Temporal lobe (tissue), 4 donors: ENCODE measurements at places on chromosomes 1 and 21. TPM values are rescaled to one million over a fixed set of nuclear protein-coding genes. Genes with fewer than 3 reads are reported as not detected.

CLEC20A gene
- total RNA-seq: not detected

MCOLN3 gene
- total RNA-seq: not detected

SLC44A3 gene
- 1.7 TPM for total RNA-seq

CYP4Z1 gene
- 0.25 TPM for total RNA-seq

IL20 gene
- total RNA-seq: not detected

DIO1 gene
- not detected for total RNA-seq

OR2L13 gene
- total RNA-seq: 0.74 TPM

NEK7 gene
- total RNA-seq: 12.8 TPM

HSD11B1 gene
- 0.25 TPM for total RNA-seq

TMEM82 gene
- total RNA-seq: not detected

RSPH1 gene
- total RNA-seq: 0.98 TPM

IFNLR1 gene
- total RNA-seq: under 0.01 TPM

OR2T29 gene
- not detected for total RNA-seq

AMY1A gene
- not detected for total RNA-seq

CHAF1B gene
- 2.0 TPM for total RNA-seq

C8B gene
- total RNA-seq: not detected

GPR157 gene
- 0.25 TPM for total RNA-seq

DISP1 gene
- 7.1 TPM for total RNA-seq

PRAMEF11 gene
- total RNA-seq: not detected

APOBEC4 gene
- total RNA-seq: not detected

PDE9A gene
- 14.5 TPM for total RNA-seq

TFAP2E gene
- total RNA-seq: 0.74 TPM

KCNE2 gene
- total RNA-seq: 0.25 TPM

CYP4A22 gene
- not detected for total RNA-seq

C1orf87 gene
- under 0.01 TPM for total RNA-seq

PROK1 gene
- under 0.01 TPM for total RNA-seq

AMY2A gene
- 0.25 TPM for total RNA-seq

GSTM5 gene
- total RNA-seq: 1.7 TPM

OR6N2 gene
- not detected for total RNA-seq

AADACL4 gene
- total RNA-seq: not detected

SGIP1 gene
- total RNA-seq: 78.2 TPM

C1QB gene
- 5.9 TPM for total RNA-seq

KRTAP11-1 gene
- not detected for total RNA-seq

CD1D gene
- 0.74 TPM for total RNA-seq

EXTL1 gene
- 0.98 TPM for total RNA-seq

EFNA1 gene
- total RNA-seq: 2.7 TPM

RAB3B gene
- 12.5 TPM for total RNA-seq

MRPS15 gene
- 10.8 TPM for total RNA-seq

MPZ gene
- total RNA-seq: 0.49 TPM

SLC1A7 gene
- not detected for total RNA-seq

RIMKLA gene
- 20.9 TPM for total RNA-seq

VWA5B1 gene
- under 0.01 TPM for total RNA-seq

VPS26C gene
- total RNA-seq: 41.1 TPM

LPAR3 gene
- 0.74 TPM for total RNA-seq
